ENCODE measurements at places on chromosomes 4 and X.
A peak's percentile ranks its signal among the peaks of the same experiment; 100 is the strongest.

DNA sequence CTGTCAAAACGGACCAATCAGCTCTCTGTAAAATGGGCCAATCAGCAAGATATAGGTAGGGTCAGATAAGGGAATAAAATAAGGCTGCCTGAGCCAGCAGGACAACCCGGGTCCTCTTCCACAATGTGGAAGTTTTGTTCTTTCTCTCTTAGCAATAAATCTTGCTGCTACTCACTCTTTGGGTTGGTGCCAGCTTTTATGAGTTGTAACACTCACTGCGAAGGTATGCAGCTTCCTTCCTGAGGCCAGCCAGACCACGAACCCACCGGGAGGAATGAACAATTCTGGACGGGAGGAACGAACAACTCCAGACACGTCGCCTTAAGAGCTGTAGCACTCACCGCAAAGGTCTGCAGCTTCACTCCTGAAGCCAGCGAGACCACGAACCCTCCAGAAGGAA is 287.8 kb downstream of the RAPGEF2 start:
- no peak for DNase-seq

GRCh38 chrX:149762696-149763614 is 10.9 kb upstream of the HSFX1 start:
- no peak for DNase-seq

GRCh38 chr4:7073526-7074390 is 5.9 kb upstream of the GRPEL1 start:
- peak; percentile 54 for DNase-seq

- no peak for DNase-seq
Measured at GRCh38 chrX:8939322-8939721, 94.6 kb downstream of the FAM9B start.

DNA sequence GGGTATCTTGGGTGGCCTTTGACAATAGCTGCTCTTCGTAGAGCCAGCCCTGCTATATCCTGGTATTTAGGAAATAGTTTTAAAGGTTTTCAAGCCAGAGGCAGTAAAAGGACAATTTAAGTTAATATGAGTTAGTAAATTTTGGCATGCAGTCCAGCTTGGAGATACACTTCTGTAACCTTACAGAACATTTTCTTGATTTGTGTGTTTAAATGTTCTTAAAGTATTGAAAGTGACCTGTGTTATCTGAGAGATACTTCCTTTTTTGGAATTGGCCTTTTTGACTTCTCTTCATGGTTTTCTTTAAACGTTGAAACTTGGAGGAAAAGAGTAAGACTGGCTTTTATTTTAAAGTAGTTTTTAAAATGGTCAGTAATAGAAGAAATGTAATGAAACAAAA is 25.5 kb downstream of the PDLIM5 start:
- DNase-seq: no peak

GRCh38 chrX:11367609-11368430 is 74.6 kb downstream of the AMELX start:
- no peak for DNase-seq

GRCh38 chr4:75939890-75940691 is 722 bp downstream of the NAAA start:
- DNase-seq: peak; percentile 77

DNA sequence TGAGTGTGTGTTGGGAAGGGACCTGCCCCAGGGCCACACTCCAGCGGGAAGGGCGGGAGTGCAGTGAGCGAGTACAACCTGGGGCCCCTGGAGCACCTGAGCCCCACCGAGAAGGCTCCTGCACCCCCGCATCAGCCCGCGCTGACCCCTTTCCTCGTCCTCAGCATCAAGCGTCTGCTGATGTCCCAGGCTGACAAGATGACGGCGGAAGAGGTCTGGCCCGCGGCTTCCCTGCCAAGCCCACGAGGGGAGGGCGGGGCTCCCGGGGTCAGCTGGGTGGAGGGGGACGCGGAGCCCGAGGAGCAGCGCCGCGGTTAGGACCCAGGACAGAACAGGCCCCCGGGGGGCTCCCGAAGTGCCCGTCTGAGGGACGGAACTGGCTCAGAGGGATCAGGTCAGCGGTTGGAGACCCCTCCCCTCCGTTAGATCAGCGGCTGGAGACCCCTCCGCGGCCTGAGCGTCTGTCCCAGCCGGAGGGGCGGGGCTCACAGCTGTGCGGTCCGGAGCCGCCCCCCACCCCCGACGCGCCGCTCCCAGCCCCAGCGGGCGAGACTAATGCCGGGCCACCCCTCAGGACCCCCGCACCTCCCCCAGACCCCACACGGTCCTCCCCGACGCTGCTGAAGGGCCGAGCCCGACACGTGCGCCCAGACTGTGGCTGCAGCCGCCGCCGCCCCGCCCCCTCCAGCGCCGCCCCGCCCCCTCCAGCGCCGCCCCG is 6.7 kb downstream of the MYL5 start:
- peak; percentile 57 for DNase-seq

DNA sequence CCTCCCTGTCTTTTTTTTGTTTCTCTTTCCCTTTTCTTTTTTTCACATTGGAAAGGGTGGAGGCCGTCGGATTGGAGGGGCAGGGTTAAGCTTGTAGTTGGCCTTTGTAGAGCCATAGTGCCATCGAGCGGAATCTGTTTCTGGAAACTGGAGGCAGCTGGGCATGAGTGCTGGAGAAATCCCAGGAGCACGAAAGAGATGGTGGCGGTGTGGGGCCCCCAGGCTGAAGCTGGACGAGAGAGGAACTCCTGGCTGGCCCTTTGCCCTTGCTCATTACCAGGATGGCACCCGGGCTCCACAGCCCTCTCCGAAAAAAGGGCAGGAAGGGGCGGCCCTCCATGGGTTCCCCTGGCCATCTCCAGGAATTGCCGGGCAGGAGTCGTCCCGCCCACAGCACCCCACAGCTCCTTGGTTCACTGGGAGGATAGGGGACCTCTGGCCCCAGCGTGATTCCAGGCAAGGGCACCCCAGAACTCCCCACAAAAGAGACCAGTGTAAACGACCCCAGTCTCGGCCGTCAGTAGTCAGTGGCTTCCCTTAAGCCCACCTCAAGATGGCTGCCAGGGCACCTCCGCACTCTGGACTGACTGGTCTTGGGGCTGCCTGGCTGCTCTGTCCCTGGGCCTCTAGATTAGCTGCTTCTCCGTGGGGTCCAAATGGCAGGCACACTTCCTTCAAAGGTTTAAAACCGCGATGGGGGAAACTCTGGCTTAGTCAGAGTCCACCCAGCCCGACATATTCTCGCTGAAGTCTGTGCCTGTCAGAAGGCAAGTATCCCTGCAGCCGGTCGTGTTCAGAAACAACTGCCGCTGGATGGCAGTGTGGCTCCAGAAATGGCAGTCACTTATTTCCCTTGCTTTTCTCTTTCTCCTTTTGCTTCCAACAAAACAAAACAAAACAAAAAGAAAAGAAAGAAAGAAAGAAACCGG is 74.1 kb downstream of the NBDY start:
- no peak for DNase-seq

- DNase-seq: no peak
Measured at GRCh38 chr4:82524570-82525152, 37.1 kb downstream of the TMEM150C start.

- DNase-seq: no peak
Measured at GRCh38 chrX:118864063-118864635, 40.5 kb downstream of the ZCCHC12 start.

- DNase-seq: peak; percentile 65
Measured at GRCh38 chrX:153667956-153668396, 5.6 kb downstream of the PNCK start.

DNA sequence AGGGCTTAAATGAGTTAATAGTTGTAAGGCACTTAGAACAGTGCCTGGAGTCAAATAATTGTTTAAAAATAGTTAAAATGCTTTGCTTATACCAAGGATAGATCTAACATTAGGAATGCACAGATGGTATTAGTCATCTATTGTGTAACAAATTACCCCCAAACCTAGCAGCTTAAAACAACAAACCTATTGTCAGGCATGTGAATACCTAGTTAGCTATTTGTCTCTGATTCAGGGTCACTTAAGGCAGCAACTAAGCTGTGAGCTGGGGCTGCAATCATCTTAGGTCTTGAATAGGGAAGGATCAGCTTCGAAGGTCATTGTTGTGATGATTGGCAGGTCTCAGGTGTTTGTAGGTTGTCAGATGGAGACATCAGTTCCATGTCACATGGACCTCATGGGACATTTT is 42.4 kb upstream of the AGA start:
- DNase-seq: no peak

GRCh38 chr4:2248821-2249261 is 6.9 kb upstream of the HAUS3 start:
- DNase-seq: no peak

- no peak for DNase-seq
Measured at GRCh38 chr4:77039796-77040195, 36.0 kb downstream of the CCNI start.

DNA sequence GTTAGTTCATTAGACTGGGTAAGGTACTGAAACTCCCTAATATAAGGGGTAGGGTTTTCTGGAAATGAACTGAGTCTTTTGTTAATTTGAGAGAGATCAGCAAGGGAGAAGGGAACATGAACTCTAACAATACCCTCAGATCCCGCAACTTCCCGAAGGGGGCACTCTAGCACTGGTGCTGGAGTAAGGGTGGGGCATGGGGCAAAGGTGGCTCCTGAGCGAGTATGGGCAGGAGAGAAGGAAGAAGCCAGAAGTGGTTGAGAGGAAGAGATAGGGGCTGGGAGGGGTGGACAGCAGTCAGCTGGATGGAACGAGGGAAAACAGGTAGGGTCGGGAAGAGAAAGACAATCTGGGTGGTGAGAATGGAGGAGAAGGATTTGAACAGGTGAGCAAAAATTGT is 183.2 kb upstream of the MAGEE2 start:
- DNase-seq: no peak

- DNase-seq: no peak
Measured at GRCh38 chrX:43514820-43515219, 141.3 kb upstream of the MAOA start.

- DNase-seq: no peak
Measured at GRCh38 chrX:97638621-97639020, 754.9 kb downstream of the RPA4 start.

- DNase-seq: no peak
Measured at GRCh38 chr4:127540497-127541025, 92.2 kb upstream of the INTU start.

- DNase-seq: no peak
Measured at GRCh38 chrX:114152130-114152529, 431.8 kb upstream of the HTR2C start.

GRCh38 chr4:3667258-3667657 is 98.9 kb upstream of the ADRA2C start:
- no peak for DNase-seq

DNA sequence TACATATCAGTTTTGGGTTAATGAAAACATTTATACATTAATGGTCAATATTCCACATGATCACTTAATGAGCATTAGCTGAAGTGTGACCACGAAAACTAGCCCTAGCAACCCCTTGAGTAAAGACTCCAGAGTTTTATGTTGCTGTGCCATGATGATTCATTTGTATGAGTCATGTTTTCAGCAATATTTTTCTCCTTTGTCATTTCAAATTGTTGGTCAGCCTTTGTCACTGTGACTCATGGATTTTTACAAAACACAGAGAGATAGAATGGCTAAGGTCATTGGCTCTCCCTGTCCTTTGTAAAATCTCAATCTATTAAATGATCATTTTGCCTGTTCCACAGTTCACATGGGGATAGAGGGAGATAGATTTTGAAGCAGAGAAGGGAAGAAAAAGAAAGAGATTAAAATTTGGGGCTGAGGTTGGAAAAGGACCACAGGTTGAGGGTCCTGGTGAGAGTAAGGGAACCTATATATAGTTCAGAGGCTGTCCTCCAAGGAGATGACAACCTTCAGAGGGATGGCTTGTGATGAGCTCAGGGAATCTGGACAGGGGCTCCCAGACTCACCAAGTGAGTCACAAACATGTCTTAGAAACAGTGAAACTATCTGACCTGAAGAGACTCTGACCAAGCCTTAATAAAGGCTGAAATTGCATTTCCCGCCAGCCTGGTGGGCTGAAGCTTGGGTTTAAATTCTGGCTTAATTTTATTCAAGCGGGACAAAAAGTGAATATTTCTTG is 25.6 kb downstream of the NR0B1 start:
- no peak for DNase-seq

DNA sequence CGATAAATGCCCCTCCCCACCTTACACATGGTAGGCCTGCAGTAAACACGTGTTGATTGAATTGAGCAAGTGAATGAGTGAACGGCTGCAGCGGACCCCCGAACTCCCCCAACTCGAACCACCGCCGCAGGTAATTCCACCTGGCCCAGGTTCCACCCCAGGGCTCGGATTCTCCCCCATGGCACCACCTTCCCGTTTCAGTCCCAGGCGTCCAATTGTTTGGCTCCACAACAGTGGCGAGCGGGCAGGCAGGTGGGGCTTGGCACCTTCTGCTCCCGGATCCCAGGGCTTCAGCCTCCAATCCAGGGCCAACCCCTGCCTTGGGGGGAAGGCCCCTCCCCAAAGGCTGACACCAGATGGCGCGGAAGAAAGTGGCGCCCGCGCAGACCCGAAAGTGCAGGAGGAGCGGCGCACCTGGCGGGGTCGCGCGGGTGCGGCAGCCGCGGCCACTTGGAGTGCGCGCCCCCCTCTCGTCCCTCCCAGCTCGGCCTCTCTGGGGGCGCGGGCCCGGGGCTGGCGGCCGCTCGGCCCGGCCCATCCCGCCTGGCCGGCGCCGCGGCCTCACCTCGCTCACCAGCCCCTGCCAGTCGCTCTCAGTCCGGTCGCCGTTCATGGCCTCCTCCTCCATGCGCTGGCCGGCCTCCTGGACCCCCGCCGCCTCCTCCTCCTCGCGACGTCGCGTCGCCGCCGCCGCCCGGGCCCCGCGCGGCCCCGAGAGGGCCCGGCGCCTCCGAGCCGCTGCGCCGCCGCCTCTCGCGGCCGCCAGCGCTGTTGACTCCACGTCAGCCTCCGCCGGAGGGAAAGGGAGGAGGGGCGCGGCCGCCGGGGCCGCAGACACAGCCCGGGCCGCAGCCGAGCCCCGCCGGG is at the start of gene CCDC149:
Gene CCDC149, minus strand, starts transcription at position 791 of the 867 bp plus-strand sequence. Its CDS starts 178 bp downstream, at position 613.
- DNase-seq: peak; percentile 71

DNA sequence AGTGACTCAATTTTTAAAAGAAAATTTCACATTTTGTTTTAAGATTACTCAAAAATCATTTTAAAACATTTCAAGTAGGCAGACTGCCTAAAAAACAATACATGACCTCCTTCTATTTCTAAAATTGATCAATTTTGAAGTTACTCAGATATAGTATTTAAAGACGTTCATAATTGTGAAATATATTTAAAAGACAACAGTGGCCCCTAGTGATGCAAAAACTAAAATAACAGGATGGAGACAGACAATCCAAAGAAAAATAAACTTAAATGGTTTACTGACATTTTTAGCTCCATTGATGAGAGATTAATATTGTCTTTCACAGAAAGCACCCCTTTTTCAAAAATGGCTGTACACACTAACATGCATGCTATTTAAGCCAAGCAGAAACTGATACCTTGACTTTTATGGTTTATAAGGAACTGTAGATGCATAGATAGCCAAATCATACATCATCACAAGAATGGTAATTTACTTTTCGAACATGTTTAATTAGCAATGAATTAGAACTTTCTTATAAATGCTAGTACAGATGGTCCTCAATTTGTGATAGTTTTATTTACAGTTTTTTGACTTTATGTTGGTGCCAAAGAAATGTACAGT is 69.8 kb upstream of the FAT4 start:
- no peak for DNase-seq

- no peak for DNase-seq
Measured at GRCh38 chrX:1027133-1027532, 185.3 kb downstream of the CRLF2 start.

All from germinal center (tissue), 1 donor.